ENCODE measurements at places on chromosomes 12 and 14. TPM values are rescaled to one million over a fixed set of nuclear protein-coding genes. Genes with fewer than 3 reads are reported as not detected.

GRCh38 chr12:7512553-7512952, 9.0 kb upstream of the CD163 start:
- no peaks in the 10 kb centered on the region for H3K36me3 ChIP-seq
- no peak overlapping the region for H3K4me3 ChIP-seq
- no peak for DNase-seq
- H3K27me3 ChIP-seq = no peaks in the 10 kb centered on the region

DNA sequence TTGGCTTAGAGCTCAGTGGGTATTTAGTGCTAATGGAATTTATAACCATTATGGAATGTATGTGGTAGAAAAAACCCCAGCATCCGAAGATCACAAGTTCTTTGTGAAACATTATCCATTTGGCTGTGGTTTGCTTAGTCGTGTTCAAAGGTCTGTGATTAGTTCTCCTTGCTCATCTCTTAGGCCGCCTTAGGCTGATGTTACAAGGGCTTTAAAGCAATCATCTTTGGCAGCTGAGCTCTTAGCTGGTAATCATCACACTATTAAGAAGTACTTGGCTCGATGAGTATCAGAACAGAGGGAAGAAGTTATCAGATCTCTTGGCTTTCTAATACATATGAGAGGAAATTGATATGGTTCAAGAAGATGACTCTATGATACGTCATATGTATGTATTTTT, 124.1 kb upstream of the E2F7 start:
- no peaks in the 10 kb centered on the region for H3K36me3 ChIP-seq
- H3K4me1 ChIP-seq = no peaks in the 10 kb centered on the region
- no peak overlapping the region for H3K27ac ChIP-seq
- DNase-seq = no peak
- H3K4me3 ChIP-seq = no peak overlapping the region

ANO2 gene
- total RNA-seq = not detected

DNA sequence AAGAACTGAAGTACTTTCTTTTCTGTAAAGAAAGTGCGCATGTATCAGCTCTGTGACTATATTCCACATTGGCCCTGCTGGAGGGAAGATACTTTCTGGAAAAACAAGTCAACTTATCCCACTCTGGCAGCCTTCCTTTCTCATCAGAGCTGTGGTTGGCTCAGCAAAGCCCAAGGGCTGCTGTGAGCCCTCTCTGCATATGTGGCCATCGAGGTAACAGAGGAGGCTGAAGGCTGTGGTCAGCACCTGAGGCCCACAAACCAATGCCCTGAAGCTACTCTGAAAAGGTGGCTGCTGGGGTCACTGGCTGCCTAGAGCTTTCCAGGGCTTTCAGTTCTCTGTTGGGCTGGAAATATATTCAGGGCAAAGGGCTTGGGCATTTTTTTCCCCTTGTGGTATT, 70.8 kb upstream of the IGF1 start:
- no peaks in the 10 kb centered on the region for H3K4me1 ChIP-seq
- no peak for DNase-seq
- H3K36me3 ChIP-seq = no peaks in the 10 kb centered on the region
- no peak overlapping the region for H3K27ac ChIP-seq
- H3K27me3 ChIP-seq = no peaks in the 10 kb centered on the region
- no peak overlapping the region for H3K4me3 ChIP-seq

GRCh38 chr14:101062601-101063000, 159.1 kb upstream of the RTL1 start:
- no peak overlapping the region for H3K4me3 ChIP-seq
- H3K4me1 ChIP-seq = no peaks in the 10 kb centered on the region
- DNase-seq = no peak
- H3K36me3 ChIP-seq = no peaks in the 10 kb centered on the region

Measured in GM12878 (cell line).